Fibroblast of skin of right biceps (primary cell): ENCODE measurements at places on chromosomes 4 and X.

- DNase-seq, result peak; percentile 14
Measured at GRCh38 chr4:83862471-83862870, 326.6 kb downstream of the GPAT3 start.

- DNase-seq, result no peak
Measured at GRCh38 chr4:90189946-90190345, 62.8 kb downstream of the CCSER1 start.

DNA sequence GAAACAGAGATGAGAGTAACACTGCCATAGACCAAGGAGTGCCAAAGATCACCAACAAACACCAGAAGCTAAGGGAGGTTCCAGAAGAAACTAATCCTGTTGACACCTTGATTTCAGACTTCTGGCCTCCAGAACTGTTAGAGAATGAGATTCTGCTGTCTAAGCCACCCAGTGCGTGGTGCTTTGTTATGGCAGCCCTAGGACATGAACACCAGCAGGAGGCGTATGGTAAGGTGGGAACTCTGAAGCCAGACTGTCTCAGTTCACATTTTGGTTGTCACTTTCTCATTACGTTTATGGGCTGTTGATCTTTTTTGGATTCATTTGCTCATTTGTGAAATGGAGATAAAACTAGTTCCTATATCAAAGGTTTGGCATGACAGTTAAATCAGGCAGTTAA is 142.9 kb downstream of the DCHS2 start:
- no peak for DNase-seq

DNA sequence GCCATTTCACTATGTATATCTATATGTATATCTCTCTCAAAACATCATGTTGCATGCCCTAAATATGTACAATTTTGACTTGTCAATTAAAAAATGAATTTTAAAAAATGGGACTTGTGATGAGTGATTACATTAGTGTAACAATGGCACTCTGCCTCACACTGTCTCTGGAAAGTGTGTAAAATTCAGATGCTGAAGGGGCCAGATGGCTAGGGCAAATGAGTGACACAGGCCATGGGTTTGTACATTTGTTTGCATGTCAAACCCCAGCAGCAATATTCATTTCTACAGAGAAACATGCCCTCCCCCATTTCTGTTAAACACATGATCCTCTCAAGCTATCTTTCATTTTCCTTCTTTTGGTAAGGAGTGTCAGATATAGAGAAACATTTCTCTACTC is 8.1 kb downstream of the SCARB2 start:
- DNase-seq, result no peak

DNA sequence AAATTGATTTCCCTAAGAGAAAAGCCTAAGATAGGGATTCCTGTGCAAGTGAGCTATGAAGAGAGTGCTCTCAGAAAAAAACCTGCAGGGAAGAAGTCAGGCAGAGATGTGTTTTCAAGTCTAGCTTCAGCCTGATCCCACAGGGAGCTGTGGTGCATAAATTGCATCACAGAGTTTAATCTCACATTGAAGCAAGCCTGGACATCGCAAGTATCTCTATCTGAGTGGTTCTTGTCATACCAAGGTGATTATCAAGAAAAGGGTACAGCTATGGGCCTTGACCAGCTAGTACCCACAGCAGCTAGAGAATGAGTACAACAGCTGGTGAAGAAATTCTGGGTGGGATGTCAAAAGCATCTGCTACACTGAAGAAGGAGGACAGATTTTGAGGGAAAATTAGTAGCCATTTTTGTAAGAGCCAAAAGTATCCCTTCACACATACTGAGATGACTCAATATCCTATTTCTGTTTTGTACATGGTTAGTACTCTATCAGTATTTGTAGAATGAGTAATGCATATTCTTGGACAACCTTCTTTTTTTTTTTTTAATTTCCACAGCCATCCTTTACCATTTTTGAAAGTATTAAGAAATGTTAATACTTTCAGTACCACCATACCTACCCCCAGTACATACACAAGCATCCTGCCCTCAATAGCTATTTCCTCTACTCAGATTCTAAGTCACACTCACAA is 708.9 kb downstream of the IL1RAPL1 start:
- DNase-seq, result peak; percentile 32

DNA sequence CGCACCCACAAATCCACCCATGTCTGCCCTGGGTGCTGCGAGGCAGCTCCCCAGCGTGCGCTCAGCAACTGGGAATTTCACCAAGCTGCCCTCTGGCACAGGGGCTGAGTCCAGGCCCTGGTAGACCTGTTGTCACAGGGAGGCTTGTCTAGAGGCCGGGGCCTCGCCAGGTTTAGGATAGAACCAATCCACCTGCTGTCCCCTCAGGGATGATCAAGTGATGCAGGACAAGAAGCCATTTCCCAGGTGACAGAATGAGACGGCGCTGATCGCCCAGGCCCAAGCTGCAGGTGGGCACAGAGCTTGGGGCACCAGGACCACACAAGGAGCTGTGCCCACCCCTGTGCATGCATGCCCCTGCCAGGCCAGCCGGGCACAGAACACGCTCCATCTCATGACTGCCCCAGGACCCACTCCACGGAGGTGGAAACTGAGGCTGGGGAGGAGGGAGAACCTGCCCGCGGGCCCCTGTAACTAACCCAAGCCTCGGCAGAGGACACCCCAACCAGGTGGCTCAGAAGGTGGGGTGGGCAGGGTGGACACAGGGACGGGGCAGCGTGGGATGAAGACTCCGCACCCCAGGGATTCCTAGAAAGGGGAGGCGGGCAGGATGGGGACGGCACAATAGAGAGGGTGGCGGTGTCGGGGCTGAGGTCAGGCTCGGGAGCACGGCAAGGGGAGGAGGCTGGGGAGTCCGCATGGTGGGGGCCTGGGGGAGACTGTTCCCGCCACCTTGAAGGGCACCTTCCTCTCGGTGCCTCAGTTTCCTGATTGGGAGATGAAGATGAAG is 78.0 kb downstream of the ZFYVE28 start:
- no peak for DNase-seq

- DNase-seq, result no peak
Measured at GRCh38 chr4:142110136-142110535, 473.8 kb downstream of the IL15 start.
